ENCODE measurements at places on chromosomes 12 and 14.
A peak's percentile ranks its signal among the peaks of the same experiment; 100 is the strongest.

DNA sequence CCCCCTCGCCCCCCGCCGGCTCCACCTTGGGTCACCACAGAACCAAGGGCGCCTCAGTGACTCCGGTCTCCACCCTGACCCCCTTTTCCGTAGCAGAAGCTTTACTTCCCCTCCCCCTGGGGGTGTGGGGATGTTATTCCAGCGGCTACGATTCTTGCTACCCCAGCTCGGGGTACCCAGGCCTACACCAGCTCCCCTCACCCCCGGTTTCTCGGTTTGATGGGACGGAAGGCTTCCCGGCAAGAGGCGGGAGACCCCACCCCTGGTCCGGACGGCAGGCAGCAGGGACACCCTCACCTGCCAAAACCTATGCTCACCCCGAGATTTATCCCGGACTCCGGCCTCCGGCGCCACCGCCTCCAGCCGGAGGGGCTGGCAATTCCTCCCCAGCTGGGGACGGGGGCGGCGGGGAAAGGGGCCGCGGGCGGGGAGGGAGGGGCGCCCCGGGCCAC is 619 bp downstream of the RAB15 start:
- DNase-seq, result no peak

- no peak for DNase-seq
These were observed 8.4 kb downstream of the ADCY6 start for GRCh38 chr12:48780381-48781025.

- DNase-seq, result no peak
These were observed 792.3 kb upstream of the NOVA1 start for GRCh38 chr14:27390155-27390554.

DNA sequence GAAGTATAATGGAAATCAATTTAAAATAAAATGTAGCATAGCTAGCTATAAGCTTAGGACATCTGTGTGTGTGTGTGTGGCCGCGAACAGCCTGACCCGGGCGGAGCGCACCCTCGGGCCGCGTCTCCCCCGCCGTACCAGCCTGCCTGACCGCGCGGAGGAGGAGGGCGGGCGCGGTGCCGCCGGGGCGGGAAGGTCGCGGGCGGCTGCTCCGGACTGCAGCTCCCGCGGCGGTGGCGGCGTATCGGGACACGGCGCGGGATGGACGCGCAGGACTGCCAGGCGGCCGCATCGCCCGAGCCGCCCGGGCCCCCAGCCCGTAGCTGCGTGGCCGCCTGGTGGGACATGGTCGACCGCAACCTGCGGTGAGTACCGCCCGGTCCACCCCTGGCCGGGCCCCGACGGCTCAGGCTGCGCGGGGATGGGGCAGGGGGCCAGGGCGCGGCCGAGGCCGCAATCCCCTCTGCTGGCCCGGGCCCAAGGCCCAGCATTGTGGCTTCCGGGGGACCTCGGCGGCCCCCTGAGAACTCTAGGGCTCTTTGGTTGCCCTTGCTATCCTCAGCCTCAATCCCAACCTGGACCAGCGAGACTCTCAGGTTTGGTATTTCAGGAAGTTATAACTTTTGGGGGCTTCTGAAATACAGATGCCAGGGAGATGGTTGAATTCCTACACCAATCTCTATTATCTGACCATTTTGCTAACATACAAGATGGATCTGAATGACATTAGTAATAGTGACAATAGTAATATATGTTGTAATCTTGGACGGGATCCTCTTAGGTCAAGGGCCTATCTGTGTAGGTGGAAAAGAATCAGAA is at the start of gene ABHD12B:
ABHD12B (plus strand) TSS at position 140 of the 819 bp plus-strand sequence; CDS start at position 262, 122 bp downstream.
- no peak for DNase-seq

DNA sequence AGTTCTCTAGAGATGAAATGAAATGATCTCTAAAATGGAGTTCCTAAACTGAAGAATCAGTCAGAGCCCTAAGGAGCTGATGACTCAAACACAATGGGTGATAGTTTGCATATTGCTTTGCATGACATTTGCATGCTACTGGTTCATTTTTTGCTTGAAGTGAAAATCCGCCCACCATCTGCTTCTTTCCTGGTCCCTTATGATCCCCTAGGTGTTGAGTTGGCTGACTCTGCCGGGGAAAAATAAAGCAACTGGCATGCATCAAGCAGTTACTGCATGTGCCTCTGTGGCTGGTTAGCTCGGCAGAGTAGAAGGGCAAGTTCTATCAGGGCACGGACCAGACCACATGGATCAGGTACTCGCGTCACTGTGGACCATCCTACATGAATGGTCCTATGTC is 151.1 kb downstream of the PPM1H start:
- DNase-seq, result no peak

DNA sequence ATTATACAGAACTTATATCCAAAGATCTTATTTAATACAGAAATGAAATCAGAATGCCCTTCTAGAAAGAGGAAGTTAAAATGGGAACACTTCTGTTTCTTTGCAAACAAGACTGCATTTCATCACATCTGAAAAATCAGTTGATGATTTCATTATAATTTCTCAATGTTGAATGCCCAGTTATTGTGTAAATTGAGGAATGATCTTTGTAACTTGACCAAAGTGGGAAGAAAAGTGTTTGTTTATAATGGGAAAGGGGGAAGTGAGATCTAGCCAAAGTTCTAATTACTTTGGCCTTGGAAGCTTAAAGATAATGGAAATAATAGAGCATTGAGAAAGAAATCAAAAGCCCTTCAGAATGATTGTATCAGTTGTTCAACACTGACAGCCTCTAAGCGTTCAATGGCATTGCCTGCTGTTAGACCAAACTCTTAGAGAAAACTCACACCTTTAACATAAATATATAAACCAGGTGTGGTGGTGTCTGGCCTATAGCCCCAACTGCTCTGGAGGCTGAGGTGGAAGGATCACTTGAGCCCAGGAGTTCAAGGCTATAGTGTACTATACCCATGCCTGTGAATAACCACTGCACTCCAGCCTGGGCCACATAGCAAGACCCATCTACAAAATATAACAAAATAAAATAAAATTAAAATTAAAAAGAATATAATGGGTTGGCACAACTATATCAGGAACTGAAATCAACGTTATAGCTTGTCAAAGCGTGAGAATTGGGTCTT is 9.9 kb upstream of the LYZ start:
- DNase-seq, result no peak

GRCh38 chr12:1668833-1669543 is 21.9 kb upstream of the ADIPOR2 start:
- DNase-seq, result no peak

DNA sequence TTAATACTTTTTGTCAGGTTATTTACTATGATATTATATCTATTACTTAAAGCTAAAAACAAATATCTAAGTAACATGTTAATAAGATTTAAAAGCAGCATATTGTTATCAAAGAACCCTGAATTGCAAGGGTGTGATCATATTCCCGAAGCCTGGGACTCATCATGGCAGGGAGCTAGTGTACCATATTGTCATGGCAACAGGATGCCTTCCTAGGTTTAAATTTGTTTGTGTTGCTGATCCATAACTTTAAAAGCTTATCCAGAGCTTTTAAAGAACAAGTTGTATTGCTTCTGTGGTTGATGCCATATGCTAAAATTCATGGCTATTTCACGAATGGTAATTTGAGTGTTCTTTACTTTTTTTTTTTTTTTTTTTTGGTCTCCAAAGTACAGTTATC is 500.5 kb downstream of the NAV3 start:
- no peak for DNase-seq

DNA sequence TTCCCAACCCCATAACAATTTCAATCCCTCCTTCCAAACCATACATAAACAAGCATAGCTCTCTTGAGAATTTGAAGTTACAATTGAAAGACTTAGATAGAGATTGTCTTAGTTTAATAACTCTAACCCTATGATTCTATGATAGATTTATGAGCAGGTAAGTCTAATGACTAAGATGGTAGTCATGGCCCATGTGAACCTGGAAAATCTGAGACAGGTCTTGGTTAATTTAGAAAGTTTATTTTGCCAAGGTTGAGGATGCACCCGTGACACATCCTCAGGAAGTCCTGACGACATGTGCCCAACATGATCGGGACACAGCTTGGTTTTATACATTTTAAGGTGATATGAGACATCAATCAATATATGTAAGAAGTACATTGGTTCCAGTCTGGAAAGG is 248.8 kb downstream of the KCNH5 start:
- DNase-seq, result no peak

DNA sequence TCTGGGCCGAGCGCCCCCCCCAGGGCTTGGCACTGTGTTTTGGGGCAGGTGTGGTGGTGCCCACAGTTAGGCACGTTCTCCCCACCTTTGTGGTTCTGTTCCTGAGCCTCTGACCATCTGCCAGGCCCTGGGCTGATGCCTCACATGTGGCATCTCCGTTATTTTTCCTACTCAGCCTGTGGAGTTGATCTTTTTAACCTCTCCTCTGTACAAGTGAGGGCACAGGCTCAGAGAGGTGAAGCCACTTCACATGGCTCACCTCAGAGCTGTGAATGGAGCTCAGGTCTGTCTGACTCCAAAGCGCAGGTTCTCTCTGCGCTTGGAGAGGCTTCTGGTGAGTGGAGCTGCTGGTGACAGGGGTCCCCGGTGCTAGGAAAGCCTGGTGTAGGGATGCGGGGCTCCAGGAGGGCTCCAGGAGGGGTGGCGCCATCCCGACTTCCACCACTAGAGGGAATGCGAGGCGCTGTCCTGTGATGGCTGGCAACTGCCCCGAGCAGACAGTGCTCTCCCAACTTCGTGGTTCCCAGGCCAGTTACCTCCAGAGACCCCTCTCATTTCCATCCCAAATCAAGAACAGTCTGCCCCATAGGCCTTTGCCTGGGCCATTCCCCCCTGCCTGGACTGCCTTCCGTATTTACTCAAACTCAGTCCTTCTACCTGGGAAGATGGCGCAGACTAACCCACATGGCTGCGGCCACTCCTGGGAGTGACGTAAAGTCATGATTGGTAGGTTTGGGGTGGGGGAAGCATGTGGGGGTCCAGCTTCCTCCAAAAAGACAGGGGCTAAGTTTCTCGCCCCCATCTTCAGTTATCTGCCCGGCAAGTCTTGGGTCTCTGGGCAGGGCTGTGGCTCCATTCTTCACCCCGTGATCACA is 9.9 kb downstream of the BCL7A start:
- DNase-seq, result no peak

DNA sequence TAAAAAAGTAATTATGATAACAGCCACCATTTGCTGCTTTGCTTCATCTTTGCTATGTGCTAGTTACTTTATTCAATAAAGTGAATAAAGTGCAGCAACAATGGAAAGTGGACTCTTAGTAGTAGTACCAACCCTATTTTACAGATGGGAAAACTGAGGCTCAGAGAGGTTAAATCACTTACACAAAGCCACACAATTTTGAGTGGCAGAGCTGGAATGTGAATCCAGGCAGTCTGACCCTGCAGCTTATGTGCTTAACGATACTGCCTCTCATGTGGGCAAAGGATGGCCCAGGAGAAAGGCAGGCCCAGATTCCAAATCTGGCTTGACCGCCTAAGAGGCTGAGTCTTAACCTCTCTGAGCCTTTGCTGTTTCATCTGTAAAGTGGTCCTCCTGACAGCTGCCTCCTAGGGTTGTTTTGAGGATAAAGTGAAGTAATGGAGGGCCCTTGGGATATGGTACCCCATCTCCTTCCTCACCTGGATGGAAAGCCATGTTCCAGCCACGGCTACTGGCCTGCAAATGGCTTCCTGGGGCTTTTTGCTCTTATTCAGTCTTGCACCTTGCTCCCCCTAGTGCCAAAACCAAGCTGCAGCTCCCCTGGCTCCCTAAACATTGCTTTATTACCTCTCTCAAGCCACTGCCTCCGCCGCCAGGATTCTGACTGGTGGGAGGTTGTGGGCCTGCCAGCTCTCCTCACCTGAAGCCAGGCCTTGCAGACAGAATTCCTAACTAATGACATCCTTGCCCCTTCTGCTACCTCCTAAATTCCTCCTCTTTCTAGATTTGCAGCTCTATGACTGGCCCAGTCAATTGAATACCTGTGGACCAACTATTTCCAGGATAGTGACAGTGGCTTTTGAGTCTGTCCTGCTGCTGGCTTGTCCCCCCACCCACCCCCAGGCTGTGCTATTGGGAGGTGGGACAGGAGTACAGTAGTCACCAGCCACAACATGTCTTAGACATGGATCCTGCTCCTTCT is 283.3 kb upstream of the PWP1 start:
- peak; percentile 26 for DNase-seq

- DNase-seq, result no peak
These were observed 1246.4 kb downstream of the SLC16A7 start for GRCh38 chr12:60842181-60842580.

GRCh38 chr12:76777765-76778216 is 13.9 kb downstream of the ZDHHC17 start:
- no peak for DNase-seq

GRCh38 chr14:69540654-69541335 is 33.9 kb downstream of the CCDC177 start:
- no peak for DNase-seq

DNA sequence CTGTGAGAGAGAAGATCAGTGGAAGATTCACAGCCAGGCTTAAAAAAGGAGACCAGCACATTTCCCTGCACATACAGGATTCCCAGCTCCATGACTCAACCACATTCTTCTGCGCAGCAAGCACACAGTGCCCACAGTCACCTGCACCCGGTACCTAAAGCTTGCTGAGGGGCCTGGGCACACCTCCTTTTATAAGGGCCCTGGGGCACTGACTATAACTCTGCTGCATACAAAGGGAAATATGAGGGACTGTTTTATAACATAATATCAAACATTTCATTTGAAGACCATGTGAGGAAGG is 322.9 kb downstream of the DAD1 start:
- no peak for DNase-seq

DNA sequence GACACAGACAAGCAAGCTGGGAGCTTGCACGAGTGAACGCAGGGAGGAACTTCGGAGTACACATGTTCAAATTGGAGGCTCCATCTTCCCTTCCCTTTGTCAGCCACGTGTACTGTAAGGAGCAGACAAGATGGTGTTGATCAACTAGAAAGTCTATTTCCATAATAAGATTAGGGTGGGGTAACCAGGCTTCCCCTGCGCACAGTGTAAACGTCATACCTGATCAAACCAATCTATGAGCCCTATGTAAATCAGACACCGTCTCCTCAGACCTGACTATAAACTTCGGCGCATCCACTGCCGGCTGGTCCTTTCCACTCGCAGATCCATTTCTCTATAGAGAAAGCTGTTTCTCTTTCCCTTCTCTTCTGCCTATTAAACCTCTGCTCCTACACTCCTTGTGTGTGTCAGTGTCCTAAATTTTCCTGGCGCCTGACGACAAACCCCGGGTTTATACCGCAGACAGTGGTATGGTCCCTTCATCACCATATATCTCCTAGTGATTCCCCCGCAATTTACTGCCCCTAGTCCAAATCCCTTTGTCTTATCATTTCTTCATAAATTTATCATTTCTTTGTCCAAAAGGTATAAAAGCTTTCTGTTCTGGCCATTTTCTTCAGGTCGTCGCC is 7.5 kb upstream of the ETFBKMT start:
- no peak for DNase-seq

DNA sequence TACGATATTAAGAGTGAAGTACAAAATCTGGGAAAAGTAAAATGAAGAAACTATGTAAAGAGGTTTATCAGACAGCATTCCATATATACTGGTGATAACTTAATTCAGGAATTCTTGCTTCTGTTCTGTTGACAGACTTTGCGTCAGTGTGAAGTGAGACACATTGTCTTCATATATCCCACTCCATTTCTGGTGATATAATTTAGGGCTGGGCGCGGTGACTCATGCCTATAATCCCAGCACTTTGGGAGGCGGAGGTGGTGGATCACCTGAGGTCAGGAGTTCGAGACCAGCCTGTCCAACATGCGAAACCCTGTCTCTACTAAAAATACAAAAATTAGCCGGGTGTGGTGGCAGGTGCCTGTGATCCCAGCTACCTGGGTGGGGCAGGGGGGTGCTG is 20.3 kb upstream of the RAD52 start:
- DNase-seq, result no peak

GRCh38 chr12:77947746-77948145 is 117.1 kb downstream of the NAV3 start:
- no peak for DNase-seq

GRCh38 chr14:92726135-92726932 is 22.1 kb downstream of the LGMN start:
- DNase-seq, result no peak

Data from stimulated activated CD4-positive, alpha-beta T cell treated with anti-CD3 and anti-CD28 coated beads, Interleukin-1b, Interleukin-23, amount 100 ng/mL, for 1 hour (primary cell).